HFFc6 (cell line): ENCODE measurements at places on chromosomes 7 and 10. TPM values are rescaled to one million over a fixed set of nuclear protein-coding genes. Genes with fewer than 3 reads are reported as not detected.

The SIRT1 gene
- 11.1 to 12.6 TPM (median 12.5 TPM) in 3 replicates for total RNA-seq

The GPR26 gene
- not detected in 3 replicates for total RNA-seq

The C10orf105 gene
- total RNA-seq = not detected in 3 replicates

The LRRC27 gene
- total RNA-seq = 5.2 to 6.7 TPM (median 5.8 TPM) in 3 replicates

The CPA5 gene
- total RNA-seq = not detected in 3 replicates

The MALRD1 gene
- total RNA-seq = not detected in 3 replicates

The PVRIG gene
- total RNA-seq = not detected in 3 replicates

The EPHA1 gene
- total RNA-seq = not detected in 3 replicates

The CRYGN gene
- total RNA-seq = not detected in 3 replicates

The DTX2 gene
- 11.1 to 14.2 TPM (median 11.8 TPM) in 3 replicates for total RNA-seq
